ENCODE measurements at places on chromosomes 13 and 19.

GRCh38 chr19:15701757-15702533 lies 25.9 kb upstream of the OR10H2 start:
- DNase-seq: no peak

DNA sequence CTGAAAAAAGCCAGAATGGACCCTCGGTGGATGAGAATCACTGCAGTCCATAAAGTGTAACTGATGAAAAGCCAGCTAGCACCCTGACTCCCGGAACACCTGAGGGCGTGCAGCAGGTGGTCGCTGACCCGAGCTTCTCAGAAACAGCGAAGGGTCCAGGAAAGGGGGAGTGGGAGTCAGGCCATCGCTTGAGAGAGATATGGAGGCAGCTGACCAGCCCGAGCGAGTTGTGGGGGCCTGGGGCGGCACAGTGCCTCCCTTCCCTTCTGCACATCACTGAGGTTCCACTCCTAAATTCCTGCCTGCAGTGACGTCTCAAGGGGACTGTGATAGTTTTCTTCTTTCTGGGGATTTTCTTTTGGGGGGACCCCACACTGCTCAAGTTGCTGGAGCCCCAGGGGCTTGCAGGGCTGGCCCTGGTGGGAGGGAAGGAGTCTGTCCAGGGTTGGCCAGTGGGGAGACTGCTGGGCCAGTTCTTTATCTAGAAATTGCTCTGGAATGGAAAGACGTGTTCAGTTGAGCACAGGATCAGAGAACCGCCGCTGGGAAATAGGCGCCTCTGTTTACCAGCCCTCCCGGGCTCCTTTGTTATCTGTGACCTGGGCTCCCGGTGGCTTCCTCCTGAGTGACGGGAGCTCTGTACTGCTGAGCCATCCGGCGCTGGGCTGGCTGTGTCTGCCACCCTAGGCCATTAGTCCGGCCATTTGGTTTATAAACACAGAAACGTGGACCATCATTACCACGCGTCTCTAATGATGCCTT lies 71.3 kb downstream of the RAB20 start:
- DNase-seq: no peak

- DNase-seq: no peak
Observed at GRCh38 chr19:30309905-30310601, 62.1 kb upstream of the ZNF536 start.

DNA sequence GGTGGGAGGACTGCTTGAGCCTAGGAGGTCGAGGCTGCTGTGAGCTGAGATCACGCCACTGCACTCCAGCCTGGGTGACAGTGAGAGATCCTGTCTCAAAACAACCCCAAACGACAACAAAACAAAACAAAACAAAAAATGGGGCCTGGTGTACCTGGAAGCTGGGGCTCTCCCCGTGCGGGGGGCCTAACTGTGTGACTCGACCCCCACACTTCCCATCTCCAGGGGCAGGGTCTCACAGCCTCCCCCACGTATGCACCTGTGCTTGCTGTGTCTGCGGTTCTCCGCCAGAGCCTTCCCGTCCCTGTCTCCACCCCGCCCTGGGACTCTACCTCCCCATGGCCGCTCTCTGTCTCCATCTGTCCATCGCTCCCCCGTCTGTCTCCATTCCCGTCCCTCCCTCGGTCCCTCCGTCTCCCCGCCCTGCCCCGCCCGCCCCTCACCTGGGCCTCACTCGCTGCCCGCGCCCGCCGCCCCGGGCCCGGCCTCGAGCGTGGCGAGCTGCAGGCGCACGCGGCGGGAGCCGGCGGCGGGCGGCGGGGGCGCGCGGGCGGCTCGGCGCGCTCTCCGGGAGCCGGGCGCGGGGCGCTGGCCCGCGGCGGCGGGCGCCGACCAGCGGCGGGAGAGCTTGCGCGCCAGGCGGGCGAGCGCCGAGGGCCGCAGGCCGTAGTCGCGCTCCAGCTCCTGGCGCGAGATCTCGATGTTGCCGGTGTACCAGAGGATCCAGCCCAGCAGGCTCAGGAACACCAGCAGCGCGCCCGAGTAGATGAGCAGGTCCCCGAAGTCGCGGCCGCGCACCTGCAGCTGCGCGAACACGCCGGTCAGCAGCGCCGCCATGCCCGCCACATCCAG lies 587 bp downstream of the TMEM238 start:
- DNase-seq: peak; percentile 25

GRCh38 chr13:40639221-40639681 lies 27.2 kb downstream of the FOXO1 start:
- DNase-seq: peak; percentile 2

- no peak for DNase-seq
Observed at GRCh38 chr13:73730014-73730413, 404.2 kb downstream of the KLF12 start.

DNA sequence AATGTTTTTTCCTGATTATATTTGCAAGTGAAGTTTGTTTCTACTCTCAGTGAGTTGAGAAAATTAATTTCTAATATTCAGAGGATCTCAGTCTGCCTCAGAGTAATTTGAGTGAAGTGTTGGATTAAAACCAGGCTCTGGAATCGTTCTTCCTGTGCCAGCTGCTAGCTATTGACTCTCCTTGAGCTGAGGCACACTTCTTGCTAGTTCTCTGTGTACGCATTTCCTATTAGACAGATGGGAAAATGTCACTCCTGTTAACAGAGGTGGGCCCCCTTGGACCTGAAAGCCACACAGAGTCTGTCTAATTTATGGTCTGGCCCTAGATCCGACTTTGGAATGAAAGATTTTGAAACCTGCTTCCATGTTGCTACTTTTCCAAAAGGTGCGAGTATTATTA lies 107.6 kb upstream of the RNF113B start:
- no peak for DNase-seq

GRCh38 chr13:36919833-36920615 lies at the start of gene SMAD9:
SMAD9 (minus strand) TSS chr13:36920238; CDS start chr13:36879689, 40,549 bp downstream.
- DNase-seq: peak; percentile 29

GRCh38 chr13:110689711-110690110 lies 16.2 kb downstream of the CARS2 start:
- DNase-seq: no peak

- no peak for DNase-seq
Observed at GRCh38 chr13:42047561-42048341, 697 bp upstream of the DGKH start.

- no peak for DNase-seq
Observed at GRCh38 chr19:48514123-48514458, 2.5 kb upstream of the LMTK3 start.

GRCh38 chr13:86193281-86193680 lies 394.1 kb upstream of the SLITRK6 start:
- DNase-seq: no peak

GRCh38 chr13:112971288-112971643 lies 2.3 kb downstream of the MCF2L start:
- DNase-seq: no peak

GRCh38 chr19:18205200-18205892 lies 1.5 kb upstream of the RAB3A start:
- no peak for DNase-seq

DNA sequence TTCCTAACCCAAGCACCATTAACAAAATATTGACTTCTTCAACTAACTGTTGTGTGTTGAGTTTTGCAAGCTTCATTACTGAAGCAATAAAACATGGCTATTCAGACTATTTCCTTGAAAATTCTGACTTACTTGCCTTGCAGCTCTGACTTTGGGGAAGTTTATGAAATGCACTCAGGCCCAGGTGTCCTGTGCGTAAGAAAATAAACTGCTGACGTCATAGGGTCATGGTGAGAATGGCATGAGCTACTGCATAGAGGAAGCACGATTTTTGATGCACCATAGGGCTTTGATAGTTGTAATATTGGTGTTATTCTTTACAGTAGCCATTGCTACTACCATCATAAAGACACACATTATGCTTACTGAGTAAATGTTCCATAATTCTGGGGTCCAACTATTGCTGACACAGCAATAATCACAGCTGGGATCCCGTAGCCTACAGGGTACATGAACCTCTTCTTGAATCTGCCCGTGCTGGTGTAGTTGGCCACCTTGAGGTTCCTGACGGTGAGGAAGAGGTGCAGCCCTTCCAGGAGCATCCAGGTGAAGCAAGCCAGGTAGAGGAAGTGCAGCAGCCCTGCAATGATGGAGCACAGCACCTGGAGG lies 57.9 kb downstream of the MBD3L2B start:
- DNase-seq: no peak

- no peak for DNase-seq
Observed at GRCh38 chr19:6023936-6024335, 46.0 kb upstream of the RANBP3 start.

DNA sequence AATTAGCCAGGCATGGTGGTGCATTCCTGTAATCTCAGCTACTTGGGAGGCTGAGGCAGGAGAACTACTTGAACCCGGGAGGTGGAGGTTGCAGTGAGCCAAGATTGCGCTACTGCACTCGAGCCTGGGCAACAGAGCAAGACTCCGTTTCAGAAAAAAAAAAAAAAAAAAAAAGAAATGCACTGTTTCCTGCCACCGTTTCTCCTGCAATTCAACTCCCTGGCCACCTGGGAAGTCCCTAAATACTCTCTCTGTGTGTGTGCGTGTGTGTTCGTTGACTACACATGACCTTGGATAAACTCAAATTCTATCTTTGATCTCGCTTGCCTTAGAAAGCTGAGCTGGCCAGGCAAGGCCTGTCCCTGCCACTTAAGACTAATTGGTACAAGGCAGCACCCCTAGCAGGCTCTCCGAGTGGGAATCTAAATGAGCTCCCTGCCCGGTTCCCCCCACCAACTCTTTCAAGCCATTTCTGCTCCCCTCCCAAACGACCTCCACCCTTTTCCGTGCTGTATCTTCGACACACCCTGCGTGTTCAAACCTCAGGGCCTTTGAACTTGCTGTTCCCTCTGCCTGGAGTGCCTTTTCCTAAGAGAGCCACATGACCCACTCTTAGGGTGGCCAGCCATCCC lies 5.2 kb upstream of the BCAT2 start:
- no peak for DNase-seq

DNA sequence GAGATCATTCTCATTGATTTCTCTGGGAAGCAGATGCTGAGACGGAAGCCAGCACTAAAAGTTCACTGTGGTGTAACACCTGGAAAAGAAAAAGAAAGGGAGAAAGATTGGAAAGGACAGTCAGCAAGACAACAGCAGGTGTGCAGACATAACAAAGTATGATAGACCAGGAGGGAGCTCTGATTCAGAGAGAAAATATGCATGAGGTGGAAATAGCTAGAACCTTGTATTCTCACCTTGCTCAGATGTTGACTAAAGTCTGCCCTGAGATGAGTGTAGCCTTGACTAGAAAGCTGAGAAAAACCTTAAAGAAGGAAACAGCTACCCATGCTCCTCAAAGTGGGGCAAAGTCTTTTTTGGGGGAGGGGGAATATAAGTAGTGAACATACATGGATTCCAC lies 1711.8 kb downstream of the EFNB2 start:
- no peak for DNase-seq

DNA sequence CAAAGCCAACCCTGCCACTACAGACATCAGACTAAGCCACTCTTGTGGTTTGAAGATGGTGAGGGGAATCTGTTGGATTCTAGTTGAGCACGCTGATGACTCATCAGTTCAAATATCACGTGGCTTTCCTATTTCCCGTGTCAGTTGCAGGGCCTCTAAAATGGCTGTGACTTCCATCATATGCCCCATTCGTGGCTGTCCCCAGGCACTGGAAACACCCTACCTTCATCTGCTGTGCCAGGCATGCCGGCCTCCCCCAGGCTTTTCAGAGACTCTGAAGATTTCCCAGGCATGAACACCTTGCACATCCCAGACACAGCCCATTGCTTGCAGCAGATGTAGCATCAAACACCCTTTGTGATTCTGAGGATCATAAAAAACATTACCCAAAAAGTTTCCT lies 659.9 kb downstream of the UQCRFS1 start:
- no peak for DNase-seq

GRCh38 chr19:49528211-49528771 lies 488 bp downstream of the RCN3 start:
- peak; percentile 44 for DNase-seq

GRCh38 chr19:13086341-13086740 lies 16.3 kb downstream of the LYL1 start:
- no peak for DNase-seq

All from T1000 (cell line).